Jurkat, Clone E6-1 (cell line): ENCODE measurements at places on chromosomes 6 and 20.

DNA sequence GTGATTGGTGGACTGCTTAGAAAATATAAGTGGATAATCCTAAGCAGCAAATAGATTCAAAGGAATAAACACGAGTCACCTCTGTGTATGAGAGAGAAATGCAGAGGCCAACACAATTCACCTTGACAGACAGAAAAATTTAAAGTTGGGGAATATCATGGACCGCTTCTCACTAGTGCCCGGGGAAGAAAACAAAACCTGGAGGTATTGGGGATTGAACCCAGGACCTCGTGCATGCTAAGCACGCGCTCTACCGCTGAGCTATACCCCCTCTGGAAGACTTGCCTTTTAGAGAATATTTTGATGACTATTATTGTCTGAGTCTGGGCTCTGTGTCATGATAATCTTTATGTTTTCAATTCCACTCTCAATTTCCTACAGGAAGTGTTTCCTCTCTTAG lies 111.9 kb downstream of the TRIM27 start:
- DNase-seq = no peak

DNA sequence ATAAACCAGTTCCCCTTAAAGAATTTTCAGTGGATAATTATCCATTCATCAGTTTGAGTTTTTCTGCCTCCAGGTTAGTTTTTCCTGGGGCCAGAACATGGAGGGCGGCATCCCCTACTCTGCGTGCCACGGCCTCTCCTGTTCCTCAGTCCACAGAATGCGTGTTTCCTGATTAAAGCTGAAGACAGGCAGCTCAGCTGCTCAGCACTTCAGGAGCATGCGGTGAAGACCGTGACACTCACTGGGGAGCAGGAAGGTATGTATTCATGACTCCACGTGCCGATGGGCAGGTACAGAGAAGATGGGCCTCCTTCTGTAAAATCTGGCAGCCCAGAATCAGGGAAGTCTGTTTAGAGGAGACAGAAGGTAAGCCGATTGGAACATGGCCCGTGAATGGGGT lies 2.0 kb upstream of the THBS2 start:
- DNase-seq = no peak

- DNase-seq = no peak
Measured at GRCh38 chr20:44827401-44827800, 17.1 kb upstream of the RIMS4 start.

DNA sequence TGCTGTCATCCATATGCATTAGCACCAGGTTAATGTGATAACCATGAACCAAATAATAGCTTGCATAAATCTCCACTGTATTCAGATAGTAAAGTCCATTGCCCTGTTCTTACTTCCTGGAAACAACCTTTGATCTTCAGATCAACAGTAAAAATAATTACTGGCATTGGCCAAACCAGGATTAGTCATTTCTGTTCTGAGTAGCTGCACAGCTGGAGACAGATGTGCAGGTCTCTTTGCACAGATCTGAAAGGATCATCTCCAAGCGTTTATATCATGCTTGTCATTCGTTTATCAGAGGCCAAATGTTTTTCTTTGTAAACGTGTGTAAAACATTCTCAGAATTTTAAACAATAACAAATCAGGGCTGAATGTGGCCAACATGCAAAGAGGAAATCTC lies 134.4 kb upstream of the HMGCLL1 start:
- no peak for DNase-seq

- DNase-seq = no peak
Measured at GRCh38 chr6:34523441-34524206, 32.5 kb downstream of the SPDEF start.

DNA sequence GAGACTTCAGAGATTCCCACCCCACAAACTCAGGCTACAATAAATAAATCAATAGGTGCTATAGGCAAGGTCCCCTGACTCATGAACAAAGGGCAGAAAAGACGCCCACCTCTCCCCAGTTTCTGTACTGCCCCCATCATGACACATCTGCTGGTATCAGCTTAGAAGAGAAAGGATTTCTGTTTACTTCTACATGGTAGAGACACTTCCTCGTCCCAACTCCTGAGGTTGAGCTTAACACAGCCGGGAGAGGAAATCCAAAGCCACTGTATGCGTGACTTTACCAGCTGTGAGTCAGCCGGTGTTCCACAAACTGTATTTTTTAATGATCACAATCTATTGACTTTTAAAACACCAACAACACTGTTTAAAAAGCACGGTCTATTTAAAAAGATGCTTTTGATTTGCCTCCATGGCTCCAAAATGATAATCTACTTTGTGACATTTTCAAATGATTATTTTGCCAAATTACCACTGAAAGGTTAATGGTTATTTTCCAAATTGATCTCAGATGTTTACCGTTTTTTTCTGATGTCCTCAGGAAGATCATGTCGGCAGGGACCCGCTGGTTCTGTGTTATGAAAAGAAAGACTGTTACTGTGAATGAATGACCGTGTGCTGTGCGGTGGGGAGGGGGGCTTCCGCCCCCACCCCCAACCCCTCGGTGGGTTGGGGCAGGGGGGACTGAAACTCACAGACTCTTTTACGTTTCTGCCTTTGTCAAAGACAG lies 72.5 kb downstream of the ATP9A start:
- no peak for DNase-seq

DNA sequence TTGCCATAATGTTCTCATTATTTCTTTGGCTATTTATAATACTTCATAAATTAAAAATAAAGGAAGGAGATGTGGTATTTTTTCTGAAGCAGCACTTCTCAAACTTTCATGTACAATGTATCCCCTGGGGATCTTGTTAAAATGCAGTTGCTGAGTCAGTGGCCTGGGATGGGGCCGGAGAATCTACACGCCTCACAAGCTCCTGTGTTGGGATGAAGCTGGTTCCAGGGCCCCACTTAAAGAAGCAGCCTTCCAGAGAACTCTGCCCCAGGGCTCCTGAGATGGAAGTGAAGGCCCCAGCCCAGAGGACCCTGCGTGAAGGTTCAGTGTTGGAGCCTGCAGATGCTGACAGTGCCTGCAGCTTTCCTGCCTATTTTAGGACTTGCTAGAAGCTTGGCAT lies 40.1 kb upstream of the SLC23A2 start:
- DNase-seq = no peak

DNA sequence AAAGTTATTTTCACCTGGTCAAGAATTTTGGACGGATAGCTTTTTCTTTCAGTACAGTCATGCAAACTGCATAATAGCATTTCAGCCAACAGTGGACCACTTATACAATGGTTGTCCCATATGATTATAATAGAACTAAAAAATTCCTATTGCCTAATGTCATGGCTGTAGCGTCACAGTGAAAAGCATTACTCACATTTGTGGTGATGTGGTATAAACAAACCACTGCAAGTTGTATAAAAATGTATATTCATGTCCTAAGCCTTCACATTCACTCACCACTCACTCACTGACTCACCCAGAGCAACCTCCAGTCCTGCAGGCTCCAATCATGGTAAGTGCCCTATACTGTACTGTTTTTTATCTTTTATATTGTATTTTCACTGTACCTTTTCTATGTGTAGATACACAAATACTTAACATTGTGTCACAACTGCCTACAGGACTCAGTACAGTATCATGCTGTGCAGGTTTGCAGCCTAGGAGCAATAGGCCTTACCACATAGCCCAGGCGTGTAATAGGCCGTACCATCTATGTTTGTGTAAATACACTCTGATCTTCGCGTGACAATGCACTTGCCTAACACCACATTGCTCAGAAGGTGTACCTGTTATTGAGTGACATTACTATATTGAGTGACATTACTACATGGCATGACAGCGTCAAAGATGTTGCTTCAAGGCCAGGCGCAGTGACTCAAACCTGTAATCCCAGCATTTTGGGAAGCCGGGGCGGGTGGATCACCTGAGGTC lies 17.9 kb downstream of the ABHD12 start:
- no peak for DNase-seq

DNA sequence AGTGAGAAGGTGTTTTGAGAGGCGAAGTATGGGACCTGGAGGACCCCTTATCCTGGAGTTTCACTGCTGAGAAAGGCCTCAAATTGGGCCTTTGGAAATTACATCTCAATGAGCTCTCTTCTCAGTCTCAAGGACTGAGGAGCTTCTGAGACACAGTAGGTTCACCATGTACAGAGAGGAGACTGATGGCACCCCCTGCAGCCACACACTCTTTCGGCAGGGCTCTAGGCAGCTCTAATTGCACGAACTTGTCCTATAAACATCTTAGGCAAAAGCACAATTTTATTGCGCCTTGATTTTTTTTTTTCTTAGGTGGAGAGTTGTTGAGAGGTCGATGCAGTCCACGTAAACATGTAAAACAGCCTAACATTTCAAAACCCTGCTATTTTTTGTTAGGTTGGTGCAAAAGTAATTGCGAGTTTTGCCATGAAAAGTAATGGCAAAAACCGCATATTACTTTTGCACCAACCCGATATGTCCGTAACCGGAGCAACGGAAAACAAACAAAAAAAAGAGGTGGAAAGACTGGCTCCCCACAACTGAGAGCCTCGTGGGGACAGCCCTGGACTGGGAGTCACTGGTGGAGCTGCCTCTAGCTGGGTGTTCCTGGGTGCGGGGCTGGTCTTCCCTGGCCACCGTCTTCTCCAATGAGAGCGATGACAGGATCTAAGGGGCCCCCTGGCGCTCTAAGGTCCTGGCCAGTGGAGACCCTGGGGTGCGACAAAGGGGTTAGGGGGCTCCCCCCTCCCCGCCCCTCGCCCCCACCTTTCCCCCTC lies 84.0 kb upstream of the EYA2 start:
- DNase-seq = no peak

GRCh38 chr6:161359618-161359945 lies 85.7 kb upstream of the AGPAT4 start:
- no peak for DNase-seq

GRCh38 chr20:47784599-47785310 lies 526 bp downstream of the SULF2 start:
- no peak for DNase-seq

DNA sequence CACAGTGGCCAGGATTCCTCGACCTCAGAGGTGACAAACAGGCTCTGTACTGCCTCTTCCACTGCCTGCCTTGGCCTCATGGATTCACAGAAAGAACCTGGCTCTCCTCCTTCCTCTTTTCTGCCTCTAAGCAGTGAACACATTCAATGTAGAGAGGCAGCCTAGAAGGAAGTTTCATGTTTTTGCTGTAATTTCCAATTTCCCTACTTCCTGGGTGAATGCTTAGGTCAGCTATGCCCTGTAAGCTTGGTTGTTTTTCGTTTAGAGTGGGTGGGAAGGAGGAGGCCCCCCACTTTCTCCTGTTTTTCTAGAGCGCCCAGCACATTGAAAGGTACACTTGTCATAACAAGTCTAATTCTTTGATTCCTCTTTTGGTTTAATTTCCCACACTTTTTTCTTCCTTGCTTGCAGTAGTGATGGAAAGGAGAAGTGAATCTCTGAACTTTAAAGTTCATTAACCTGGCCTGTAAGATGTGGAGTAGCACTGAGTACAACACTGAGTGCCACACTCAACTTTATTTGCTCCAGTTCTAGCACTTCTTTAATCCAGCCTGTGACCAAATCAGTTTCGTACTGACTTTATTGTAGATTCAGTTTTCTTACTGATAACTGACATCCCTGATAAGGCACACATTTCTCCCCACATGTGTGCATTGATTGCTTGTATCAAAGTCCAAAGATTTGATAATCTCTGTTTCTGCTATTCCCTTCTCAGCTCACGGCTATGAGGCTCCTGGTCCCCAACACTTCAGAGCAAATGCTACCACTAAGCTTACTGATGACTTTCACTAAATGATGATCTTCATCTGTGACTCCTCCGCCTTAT lies 100.0 kb upstream of the MAN1A1 start:
- no peak for DNase-seq

GRCh38 chr6:3751077-3751729 lies at the start of gene PXDC1:
PXDC1 (minus strand) TSS chr6:3751713; CDS start chr6:3751531, 182 bp downstream.
- DNase-seq = no peak

DNA sequence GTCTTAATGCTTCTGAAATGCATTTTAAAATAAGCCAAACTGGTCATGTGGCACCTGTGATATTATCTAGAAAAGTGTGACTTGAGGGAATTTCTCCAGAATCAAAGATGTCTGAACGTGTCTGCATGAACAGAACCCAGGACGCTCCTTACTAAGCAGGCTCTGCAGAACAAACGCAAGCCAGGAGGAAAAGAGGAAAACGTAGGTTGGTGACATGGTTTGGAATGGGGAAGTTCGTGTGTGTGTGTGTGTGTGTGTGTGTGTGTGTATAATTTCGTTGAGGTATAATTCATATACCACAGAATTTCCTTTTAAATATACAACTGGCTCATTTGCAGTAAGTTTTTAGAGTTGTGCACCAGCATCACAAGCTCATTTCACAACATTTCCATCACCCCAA lies 200.5 kb upstream of the FOXQ1 start:
- DNase-seq = no peak

DNA sequence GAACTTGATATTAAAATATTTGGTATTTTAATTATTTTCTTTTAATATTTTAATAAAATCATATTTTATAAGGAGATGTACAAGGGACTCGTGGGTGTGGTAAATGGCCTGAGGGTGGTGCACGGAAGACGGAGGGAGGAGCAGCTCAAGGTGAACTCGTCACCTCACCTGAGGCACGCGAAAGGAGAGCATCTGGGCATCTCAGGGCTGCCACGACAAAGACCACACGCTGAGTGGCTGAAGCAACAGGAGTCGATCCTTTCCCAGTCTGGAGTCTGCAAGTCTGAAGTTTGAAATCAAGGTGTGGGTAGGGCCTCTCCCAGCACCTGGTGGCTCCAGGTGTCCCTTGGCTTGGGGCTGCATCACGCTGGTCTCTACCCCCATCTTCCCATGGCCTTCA lies 39.7 kb downstream of the APCDD1L start:
- no peak for DNase-seq

GRCh38 chr6:43970913-43971775 lies 156.1 kb downstream of the MRPL14 start:
- DNase-seq = no peak

DNA sequence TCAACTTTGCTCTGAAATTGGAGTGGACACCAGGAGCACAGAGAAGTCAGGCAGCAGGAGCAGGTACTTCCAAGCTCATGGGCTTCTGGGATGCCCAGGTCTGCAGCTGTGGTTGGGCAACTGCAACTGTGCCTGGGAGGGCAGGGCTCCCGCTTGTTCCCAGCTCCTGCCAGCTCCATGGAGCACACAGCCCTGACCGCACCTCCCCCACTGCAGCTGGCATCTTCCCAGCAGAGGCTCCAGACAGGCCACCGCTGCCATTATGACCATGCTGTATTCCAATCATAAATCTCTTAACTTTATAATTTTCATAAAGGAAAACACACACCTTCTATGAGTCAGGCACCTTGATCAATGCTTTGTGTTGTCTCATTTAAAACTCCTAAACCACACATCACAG lies 36.9 kb downstream of the STK38 start:
- DNase-seq = no peak

- DNase-seq = no peak
Measured at GRCh38 chr6:118387921-118388701, 160.0 kb upstream of the PLN start.

GRCh38 chr6:113625850-113626249 lies 231.3 kb upstream of the MARCKS start:
- DNase-seq = no peak

DNA sequence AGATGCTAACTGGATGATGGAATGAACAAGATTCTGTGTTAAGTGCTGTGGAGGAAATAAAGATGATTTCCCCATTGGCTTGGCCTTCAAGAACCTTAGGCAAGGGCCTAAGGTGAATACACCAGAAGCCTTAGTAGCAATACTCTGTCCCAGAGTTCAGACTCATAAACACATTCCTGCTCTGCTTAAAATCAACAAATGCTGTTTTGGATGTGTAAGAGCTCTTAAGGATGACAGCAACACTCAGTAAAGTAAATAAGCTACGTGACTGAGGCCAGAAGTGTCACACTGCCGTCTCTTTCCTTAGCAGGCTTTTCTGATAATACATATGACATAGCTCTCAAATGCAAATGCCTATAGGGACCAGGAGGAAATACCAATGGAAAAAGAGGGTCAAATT lies 90.6 kb downstream of the EYA2 start:
- DNase-seq = no peak
